ENCODE measurements at places on chromosomes 6 and 20.
A peak's percentile ranks its signal among the peaks of the same experiment; 100 is the strongest.

DNA sequence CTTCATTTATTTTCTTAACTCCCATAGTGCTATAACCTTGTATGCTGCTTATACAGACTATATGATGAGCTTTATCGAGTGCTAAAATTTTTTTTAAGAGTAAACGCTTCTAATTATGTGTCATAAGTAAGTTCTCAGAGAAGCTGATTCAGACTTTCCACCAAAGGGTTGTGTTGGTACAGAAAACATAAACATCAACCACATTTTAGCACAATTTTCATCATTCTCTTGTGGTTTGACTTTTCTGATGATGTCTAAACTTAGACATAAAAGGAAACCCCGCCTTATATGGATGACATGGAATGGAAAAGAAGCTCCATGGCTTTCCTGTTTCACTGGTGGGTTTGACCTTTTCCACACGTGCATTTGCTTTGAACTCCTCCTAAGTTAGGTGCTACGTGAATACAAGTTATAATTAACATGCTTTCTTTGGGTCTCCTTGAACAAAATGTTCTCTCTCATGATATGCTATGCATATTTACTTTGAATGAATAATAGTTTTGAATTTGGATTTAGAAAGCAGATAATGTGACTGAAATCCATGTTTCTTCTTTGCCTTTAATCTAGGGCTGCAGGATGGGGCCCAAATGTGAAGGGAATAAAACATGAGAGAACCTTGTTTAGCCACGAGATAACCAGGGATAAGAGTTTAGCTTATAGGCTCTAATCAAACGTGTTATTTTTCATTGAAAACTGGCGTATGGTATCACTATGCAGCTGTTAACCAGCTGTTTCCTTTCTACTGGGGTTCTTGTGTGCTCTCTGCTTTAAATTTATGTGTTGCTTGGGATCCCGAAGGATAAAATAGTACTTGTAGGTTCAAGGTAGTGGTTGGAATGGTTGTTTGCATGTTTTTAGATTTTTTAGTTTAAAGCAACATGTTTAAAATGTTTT is 127.1 kb upstream of the AHI1 start:
- no peak for DNase-seq

DNA sequence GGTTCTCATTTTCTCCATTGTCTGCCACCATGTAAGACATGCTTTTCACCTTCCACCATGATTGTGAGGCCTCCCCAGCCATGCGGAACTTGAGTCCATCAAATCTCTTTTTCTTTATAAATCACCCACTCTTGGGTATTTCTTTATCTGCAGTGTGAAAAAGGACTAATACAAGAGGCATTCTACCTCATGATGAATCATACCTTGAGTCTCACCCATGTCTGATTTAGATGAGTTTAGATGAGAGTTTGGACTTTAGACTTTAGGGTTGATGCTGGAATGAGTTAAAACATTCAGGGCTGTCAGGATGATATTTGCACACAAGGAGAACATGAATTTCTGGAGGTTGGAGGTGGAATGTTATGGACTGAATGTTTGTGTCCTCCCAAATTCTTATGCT is 545.6 kb downstream of the C6orf118 start:
- no peak for DNase-seq

DNA sequence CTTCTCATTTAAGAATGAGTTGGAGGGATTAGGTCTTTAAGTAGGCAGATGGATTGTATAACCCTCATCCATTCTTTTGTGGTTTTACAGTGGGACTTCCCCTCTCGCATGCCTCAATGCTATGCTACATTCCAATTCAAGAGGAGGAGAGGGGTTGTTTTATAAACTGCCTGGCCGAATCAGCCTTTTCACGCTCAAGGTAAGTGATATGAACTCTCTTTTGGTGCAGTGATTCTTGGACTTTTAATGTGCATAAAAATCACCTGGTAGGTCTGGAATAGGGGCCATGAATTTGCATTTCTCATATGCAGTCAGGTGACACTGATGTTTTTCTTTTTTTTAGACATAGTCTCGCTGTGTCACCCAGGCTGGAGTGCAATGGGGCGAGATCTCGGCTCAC is 10.8 kb downstream of the ASXL1 start:
- DNase-seq: no peak

DNA sequence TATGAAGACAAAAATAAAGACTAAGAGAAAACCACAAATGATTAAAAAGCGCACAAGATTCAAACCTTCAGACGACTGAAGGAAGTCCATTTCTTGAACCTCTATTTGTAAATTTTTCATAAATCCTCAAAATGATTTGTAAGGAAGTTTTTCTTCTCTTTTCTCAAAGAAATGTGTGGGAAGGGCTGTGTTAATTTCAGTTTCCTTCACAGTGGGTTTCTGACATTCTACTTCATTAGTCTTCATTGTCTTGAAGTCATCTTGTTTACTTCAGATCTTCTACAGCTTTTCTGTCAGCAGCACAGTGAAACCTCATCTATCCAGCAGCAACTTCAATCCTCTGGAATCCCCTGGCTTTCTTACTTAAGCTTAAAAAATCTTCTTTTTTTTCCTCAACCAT is 87.6 kb upstream of the MYLIP start:
- DNase-seq: no peak

GRCh38 chr6:32288426-32288825 is 64.6 kb upstream of the NOTCH4 start:
- DNase-seq: no peak

DNA sequence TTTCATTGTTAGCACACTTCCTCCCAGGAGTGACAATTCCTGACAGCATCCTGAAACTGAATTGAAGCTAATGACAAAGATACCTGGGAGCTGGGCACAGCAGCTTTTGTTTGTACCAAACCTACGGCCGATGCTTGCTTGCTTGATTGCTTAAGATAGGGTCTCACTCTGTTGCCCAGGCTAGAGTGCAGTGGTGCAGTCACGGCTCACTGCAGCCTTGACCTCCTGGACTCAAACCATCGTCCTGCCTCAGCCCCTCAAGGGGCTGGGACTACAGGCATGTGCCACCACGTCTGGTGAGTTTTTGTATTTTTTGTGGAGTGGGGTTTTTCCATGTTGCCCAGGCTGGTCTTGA is 84.7 kb upstream of the SCP2D1 start:
- DNase-seq: no peak

DNA sequence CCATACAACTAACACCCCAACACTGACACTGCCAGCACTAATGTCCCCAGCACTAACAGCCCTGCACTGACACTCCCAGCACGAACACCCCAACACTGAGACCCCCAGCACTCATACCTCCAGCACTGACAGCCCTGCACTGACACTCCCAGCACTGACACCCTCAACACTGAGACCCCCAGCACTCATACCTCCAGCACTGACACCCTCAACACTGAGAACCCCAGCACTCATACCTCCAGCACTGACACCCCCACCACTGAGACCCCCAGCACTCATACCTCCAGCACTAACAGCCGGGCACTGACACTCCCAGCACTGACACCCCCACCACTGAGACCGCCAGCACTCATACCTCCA is 57.2 kb downstream of the ERMARD start:
- DNase-seq: no peak

DNA sequence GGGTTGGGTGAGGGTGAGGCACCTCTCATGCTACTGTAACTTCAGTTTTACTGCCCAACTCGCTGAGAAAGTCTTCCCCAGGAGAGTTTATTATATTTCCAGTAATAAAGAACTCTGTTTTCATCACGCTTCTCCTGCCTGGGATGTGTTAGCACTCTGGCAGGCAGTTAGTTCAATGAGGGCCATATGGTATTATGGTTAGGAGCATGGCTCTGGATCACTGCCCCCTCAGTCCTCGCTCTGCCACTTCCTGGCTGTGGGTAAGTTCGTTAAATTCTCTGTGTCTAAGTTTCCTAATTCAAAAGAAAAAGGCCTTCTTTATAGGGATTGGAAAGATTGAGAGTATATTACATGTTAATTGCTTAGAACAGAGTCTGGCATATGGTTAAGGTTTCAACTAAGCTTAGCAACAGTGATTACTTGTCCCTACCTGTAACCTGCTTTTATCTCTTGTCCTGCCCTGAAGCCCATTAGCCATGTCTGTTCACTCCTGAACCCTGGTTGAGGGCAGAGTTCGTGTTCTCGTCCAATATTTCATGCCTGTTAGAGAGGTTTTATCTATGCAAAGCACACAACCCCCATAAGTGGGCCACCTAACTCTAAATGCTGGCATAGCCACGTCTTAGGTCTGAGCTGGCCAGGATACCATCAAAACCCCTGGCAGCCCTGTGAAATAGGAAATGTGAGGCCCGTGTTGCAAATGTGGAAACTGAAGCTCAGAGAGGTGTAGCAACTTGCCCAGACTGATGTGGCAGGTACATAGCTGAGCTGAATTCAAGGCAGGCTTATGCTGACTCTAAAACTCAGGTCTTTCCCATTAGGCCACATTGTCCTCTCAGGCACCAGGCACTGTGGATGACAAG is 342.5 kb upstream of the JARID2 start:
- peak; percentile 40 for DNase-seq

DNA sequence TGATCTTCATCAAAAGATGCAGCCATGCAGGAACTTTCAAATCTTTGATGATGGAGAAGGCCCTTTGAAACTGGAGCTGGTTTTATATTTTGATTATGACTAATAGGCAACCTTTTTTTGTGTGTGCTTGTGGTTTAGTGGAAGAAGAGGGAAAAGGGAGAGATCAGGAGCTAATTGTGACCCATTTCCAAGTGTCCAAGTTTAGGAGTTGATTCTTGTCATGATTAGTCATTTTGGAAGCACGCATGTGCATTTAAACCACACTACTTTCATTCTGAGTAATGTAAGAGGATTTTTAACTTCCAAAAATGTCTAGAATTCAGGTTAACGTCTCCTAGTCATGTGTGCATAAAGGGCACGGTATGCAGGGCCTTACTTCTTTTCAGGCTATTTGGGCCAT is 3.5 kb downstream of the FOXO3 start:
- no peak for DNase-seq

GRCh38 chr6:90072501-90072900 is 178.2 kb downstream of the GJA10 start:
- DNase-seq: no peak

DNA sequence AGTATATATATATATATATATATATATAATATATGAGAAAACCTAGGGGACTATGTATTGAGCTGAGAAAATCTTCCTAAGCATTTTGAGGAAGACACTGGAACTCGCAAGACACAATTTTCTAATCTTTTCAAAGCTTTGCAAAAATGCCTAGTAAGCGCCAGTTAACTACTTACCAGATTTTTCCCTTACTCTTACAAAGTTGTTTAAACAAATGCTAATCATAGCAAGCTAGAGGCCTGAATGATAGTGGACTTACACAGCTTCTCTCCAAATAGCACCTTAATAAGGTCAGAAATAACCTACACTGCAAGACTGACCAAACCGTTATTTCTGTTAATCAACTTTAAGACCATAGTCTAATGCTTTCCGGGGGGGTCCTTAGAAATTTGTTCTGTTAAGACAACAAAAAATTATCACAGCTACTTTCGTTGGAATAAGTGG is 56.1 kb upstream of the HFE start:
- DNase-seq: no peak

DNA sequence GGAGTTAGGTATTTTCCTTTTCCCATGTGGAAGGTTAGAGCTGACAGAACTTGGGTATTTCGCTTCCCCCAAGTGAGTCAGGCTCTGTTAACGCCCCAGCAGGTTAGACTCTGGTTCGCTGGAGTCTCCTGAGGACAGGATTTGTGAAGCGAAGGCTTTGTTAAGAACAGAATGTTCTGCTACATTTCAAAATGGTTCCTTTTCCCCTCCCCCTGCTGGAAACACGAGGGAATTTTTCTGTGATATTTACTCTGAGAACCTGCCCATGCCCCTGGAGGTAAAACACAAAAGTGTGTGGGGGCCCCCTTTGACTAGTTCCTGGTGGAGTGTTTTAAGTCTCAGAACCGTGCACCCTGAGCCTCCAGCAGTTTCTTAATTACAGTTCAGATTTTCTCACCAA is 731.4 kb upstream of the CITED2 start:
- no peak for DNase-seq

- DNase-seq: no peak
Observed at GRCh38 chr6:866316-866715, 173.4 kb upstream of the EXOC2 start.
